ENCODE measurements at places on chromosomes 1 and 21.

DNA sequence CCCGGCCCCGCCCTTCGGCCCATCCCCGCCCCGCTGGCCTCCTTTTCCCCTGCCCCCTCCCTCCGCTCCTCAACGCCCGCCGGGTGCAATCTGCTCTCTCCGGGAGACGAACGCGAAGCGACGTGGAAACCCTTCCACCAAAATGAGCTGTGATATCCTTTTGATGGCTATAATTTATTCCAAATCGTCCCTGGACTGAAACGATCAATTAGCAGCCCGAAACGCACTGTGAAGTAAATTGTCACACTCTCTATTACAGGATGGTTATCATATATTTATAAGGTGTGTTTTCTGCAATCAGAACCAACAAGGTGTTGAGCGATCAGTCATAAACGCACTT is 134.6 kb upstream of the BARHL2 start:
- DNase-seq, result no peak

GRCh38 chr1:153025797-153026196 is 5.2 kb upstream of the SPRR1B start:
- DNase-seq, result no peak

- no peak for DNase-seq
These were observed 11.0 kb upstream of the CTRC start for GRCh38 chr1:15427280-15427666.

DNA sequence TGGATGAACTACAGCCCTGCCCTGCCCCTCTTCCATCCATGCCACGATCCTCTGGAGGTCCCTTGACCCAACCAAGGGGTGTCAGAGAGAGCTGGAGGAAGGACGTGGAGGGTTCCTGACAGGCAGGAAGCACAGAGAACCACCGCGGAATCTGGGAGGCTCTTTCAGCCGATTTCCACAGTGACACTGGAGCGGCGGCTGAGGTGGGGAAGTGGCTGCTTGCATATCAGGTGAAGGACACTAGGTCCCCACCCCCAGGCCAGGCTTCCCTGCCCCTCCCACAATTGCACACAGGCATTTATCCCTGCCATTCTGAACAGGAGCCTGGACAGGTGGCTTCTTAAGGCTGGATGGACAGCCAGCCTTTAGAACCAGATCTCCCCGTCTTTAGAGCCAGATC is 17.5 kb downstream of the LRRC71 start:
- no peak for DNase-seq

GRCh38 chr1:163263818-163264655 is 57.7 kb upstream of the NUF2 start:
- no peak for DNase-seq

DNA sequence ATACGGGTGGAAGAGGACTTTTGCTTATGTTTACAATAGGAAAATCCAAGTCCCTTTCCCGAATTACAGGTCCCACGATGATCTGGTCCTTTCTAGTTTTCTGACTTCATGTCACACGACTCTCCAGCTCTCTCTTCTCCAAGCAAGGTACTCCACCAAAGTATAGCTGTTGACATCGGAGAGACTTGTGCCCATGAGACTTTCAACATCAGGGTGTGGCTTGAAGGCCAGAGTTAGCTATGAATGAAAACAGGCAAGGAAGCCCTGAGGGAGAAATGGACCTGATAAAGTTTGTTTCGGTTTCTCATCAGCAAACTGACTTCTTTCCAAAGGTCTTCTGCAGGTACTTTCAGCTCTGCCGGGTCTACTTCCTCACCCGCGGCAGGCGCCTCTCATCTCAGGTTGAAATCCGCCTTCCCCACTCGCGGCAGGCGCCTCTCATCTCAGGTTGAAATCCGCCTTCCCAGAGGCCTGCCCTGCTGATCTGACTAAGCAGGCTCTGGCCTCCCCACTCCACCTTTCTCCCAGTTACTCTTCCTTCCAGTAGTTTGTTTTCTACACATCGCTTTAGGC is 2.1 kb upstream of the PER3 start:
- DNase-seq, result no peak

DNA sequence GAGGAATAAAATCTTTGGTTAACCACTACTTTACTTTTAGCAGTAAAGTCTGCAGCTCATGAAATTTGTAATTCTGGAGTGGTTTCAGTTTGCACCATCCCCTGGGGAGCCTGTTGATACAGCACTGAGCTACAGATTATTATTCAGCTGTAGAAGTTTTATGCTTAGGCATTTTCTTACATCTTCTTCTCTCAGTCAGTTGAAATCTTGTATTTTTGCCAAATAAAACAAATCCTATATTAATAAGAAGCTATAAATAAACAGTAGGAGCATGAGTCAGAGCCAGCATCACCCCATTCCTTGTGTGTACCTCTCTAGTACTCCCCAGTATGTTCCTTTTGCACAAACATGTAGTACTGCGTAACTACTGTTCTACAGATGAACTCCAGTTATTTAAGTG is 118.9 kb downstream of the ATF6 start:
- DNase-seq, result no peak

DNA sequence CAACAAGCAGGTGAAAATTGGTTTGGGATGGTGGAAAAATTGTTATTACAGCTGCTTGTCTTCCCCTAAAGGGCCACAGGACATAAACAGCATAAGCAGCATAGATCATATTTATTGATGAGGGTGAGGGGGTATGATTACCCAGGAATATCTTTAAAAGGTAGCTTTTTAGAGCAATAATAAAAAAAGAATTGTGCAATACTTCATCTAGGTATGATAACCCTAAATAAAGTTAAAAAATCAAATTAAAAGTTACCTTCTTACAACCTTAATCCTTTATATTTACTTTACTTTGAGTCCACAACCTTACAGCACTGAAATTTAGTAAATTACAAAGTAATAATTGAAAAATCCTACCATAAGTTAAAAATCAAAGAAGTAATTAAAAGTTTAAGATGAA is 653.3 kb upstream of the RGS18 start:
- DNase-seq, result no peak

GRCh38 chr1:30777904-30778153 is 20.3 kb upstream of the LAPTM5 start:
- DNase-seq, result no peak

GRCh38 chr1:244339776-244340175 is 111.9 kb downstream of the ADSS2 start:
- no peak for DNase-seq

- DNase-seq, result no peak
These were observed 21.8 kb downstream of the STYXL2 start for GRCh38 chr1:167115655-167116054.

DNA sequence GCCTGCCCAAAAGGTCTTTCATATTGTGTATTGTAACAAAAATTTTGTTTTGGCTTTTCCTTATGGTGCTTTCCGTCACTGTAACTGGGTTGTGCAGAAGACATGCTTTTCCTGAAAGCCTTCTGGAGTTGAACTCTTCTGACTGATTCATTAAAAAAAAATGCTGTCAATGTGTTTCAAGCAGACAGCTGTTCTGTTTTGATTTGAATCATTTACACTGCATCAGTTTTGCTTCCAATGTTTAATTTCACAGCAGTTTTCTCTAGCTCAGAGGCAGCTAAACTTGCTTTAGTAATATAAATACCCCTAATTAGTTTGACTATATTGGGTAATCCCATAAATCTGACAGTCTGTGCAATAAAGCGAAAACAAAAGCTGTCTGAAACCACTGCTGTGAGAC is 7.9 kb downstream of the UTP11 start:
- no peak for DNase-seq

GRCh38 chr1:247293047-247293446 is 37.2 kb downstream of the VN1R5 start:
- DNase-seq, result no peak

DNA sequence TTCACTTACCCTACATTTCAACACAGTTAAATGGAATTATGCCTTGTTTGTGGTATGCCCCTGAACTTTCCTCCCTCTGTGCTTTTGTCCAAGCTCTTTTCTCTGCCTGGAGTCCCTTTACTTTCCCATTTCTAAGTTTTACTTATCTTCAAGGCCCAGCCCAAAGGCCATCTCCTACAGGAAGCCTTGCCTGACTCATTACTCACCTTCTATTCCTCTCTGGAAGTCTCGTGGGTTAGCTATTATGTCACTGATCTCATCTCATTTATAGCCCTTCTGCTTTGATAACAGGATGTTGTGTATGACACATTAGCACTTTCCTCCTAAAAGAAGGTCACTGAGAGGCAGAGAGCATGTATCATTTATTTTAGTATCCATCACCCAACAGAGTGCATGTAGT is 78.8 kb upstream of the CD1D start:
- no peak for DNase-seq

- DNase-seq, result no peak
These were observed 18.6 kb downstream of the RO60 start for GRCh38 chr1:193077991-193078390.

GRCh38 chr21:40972151-40972550 is 125.2 kb upstream of the DSCAM start:
- no peak for DNase-seq

All from stimulated activated CD8-positive, alpha-beta memory T cell treated with anti-CD3 and anti-CD28 coated beads, Interleukin-4, amount 100 ng/mL, for 1 hour (primary cell).